Activated naive CD4-positive, alpha-beta T cell treated with anti-CD3 and anti-CD28 coated beads, Interleukin-2, amount 50 U/mL, for 16 hours (primary cell): ENCODE measurements at places on chromosomes 6 and 20.

DNA sequence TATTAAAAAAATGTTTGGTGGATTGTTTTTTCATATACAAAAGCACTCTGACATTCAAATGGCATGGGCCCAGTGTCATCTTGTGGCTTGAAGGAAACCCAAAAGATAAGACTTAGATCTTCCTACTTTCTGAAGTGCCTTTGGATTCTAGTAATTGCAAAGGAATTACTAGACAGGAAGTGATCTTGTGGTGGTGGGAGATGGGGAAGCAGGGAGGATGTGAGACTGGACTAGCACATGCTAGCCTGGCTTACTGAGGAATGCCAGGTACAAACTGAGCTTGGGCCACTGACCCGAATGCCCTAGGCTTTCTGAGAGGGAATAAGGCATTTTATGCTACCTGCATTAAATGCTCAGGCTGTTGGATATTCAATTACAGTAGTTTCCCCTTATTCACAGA is 59.0 kb downstream of the AFG1L start:
- no peak for DNase-seq

DNA sequence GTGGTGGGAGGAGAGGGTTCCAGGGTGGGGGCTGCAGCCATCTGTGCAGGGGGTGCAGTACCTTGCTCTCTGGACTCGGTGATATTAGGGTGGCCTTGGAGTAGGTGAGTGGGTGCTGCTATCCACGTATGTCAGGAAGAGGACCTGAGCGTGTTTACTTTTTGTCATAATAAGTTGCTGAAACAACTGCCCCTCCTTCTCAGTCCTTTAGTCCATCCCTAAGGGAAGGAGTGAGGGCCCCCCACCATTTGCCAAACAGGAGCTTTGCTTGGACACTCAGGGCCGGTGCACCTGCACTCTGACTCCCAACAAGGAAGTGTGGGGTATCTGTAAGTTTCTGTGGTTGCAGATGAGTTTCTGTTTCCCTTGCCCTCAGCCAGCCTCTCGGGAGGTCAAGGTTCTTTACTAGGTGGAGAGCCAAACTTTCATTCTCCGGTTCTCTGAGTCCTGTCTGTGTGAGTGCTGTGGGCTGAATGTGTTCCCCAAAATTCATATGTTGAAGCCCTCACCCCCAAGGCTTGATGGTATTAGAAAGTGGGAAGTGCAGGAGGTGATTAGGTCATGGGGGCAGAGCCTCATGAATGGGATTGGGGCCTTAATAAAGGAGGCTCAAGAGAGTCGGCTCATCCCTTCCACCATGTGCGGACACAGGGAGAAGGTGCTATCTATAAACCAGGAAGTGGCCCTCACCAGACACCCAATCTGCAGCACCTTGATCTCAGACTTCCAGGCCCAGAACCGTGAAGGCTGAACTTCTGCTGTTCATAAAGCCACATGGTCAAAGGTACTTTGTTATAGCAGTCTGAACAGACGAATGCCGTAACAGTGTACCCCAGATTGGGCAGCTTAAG is 19.6 kb upstream of the CCR6 start:
- DNase-seq = no peak

GRCh38 chr6:126665551-126665950 is 325.6 kb downstream of the CENPW start:
- no peak for DNase-seq

DNA sequence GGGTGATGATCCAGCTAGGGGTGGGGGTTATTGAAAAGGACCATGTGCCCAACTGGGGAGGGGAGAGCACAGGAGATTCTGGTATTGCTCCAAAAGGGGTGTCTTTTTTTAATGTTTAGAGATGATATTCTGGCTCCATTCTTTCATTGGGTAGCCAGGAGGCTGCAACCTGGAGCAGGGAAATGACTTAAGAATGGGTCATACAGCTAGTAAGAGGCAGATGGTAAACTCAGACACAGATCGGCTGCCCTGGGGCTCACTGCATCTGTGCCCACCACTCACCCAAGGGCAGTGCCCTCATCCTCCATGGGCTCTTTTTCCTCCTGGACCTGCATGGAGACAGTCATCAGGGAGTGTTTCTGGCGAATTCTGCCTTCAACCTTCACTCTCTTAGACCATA is 302.0 kb upstream of the PRDM1 start:
- no peak for DNase-seq

- DNase-seq = no peak
These were observed 40.6 kb downstream of the STXBP5 start for GRCh38 chr6:147244832-147245231.

GRCh38 chr6:109877028-109878004 is 100.8 kb upstream of the GPR6 start:
- no peak for DNase-seq

- no peak for DNase-seq
These were observed 201.3 kb upstream of the BTBD3 start for GRCh38 chr20:11716239-11716944.

DNA sequence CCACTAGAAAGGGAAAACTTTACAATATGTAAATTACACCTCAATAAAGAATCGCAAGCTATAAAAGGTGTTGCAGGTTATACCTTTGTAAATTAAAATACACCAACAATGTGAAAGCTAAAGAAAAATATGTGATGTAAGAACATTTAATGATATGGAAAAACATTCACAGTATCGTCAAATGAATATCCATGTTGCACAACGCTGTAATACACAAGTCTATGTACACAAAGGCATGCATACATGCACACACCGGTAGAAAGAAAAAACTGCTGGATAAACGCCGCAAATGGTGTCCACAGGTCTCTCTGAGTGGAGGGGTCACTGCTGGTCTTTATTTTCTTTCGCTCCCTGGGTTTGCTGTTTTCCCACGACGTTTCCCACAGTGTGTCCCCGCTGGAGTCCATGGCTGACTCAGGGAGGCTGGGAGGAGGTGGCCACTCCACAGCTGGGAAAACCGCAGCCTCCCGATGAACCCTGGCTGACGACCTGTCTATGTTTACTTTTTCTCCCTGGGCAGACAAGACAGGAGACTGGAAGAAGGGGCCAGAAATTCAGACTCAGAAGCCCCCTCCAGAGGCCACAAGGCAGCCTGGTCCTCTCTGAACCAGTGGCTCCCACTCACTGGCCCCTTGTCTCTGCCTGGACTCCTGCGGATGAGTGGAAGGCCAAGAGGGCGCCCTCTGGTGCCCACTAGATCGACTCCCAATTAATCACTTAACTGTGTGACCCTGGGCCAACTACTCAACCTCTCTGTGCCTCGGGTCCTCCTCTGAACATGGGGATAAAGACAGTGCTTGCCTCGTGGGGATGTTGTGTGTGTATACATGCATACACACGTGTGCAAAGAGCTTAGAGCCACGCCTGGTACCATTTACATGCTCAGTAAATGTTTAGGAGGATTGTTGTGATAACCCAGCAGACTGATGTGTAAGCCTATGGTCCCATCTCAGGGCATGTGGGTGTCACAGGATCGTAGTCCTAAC is 12.8 kb upstream of the BPI start:
- no peak for DNase-seq

- no peak for DNase-seq
These were observed 94.6 kb upstream of the ENPP5 start for GRCh38 chr6:46265373-46265772.
